ENCODE measurements at places on chromosomes 3 and 15. TPM values are rescaled to one million over a fixed set of nuclear protein-coding genes. Genes with fewer than 3 reads are reported as not detected.

Gene SNRPA1
- 132 TPM for total RNA-seq

Gene C3orf22
- not detected for total RNA-seq

GRCh38 chr3:13163848-13164382, 90.7 kb upstream of the IQSEC1 start:
- no peaks in the 10 kb centered on the region for H3K36me3 ChIP-seq
- no peak for DNase-seq
- no peak overlapping the region for H3K4me3 ChIP-seq
- no peak overlapping the region for H3K27ac ChIP-seq
- H3K4me1 ChIP-seq, result no peaks in the 10 kb centered on the region
- peaks cover 5% of the 10 kb centered on the region for H3K27me3 ChIP-seq

DNA sequence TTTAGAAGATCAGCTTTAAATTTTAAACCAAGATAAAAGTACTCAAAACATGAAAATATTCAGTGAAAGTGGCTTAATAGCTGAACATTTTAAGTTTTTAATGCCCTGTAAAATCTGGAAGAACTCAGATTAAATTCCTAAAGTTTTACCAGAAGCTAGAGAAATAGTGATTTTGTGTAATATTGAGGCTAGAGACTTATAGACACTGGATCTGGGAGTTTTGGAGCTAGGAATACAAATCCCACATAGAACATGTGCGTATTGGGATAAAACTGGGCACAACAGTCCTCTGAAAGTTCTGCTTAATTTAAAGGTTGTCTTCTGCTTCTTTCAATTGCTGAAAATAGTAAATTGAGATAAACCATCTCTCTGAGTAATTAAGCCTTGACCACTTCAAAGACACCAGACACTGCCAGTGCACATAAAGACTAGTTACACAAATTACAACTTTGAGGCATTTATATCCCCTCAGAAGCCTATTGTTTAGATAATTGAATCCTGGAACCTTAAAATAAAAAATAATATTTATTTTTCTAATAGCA, 1382.5 kb downstream of the OTOL1 start:
- no peaks in the 10 kb centered on the region for H3K4me1 ChIP-seq
- no peak overlapping the region for H3K27ac ChIP-seq
- no peaks in the 10 kb centered on the region for H3K36me3 ChIP-seq
- DNase-seq, result no peak

- no peak overlapping the region for H3K27ac ChIP-seq
- no peaks in the 10 kb centered on the region for H3K4me1 ChIP-seq
- no peak overlapping the region for H3K4me3 ChIP-seq
Measured at GRCh38 chr3:71247221-71247957, 336.1 kb downstream of the FOXP1 start.

GRCh38 chr3:175179055-175179454, 319.9 kb downstream of the NAALADL2 start:
- H3K4me1 ChIP-seq, result no peaks in the 10 kb centered on the region
- H3K36me3 ChIP-seq, result no peaks in the 10 kb centered on the region
- no peak overlapping the region for H3K4me3 ChIP-seq
- no peak for DNase-seq

DNA sequence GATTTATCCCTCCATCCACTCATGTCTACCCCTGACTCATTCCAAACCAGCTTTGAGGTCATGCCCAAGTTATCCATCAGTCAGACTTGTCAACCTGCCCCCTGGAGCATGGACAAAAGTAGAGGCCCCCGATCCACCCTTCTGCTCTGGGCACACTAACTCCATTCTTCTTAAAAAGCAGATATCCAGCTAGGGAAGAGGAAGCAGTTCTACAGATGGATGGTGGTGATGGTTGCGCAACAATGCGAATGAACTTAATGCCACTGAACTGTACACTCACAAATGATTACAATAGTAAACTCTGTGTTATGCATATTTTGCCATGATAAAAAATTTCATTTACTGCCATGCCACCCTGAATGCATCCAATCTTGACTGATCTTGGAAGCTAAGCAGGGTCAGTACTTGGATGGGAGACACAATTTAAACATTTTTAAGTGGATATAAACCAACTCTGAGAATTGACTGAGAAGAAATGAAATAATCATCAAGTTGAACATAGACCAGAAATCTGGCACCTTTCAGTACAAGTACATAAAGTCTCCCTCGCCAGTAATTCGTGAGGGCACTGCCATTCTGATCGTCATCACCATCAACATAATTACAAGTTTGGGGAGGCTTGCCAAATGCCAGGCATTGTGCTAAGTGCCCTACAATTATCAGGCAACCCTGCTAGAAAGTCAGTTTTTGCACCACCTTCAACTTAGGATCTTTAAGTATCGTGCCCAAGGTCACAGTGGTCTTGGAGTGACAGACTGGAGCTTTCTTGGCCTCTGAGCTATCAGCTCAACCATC, 124.8 kb downstream of the ATP10A start:
- peaks cover 19% of the 10 kb centered on the region for H3K4me1 ChIP-seq
- DNase-seq, result no peak
- H3K27me3 ChIP-seq, result no peaks in the 10 kb centered on the region
- peaks cover 7% of the 10 kb centered on the region for H3K36me3 ChIP-seq

- peaks cover 27% of the 10 kb centered on the region for H3K27me3 ChIP-seq
- H3K4me1 ChIP-seq, result no peaks in the 10 kb centered on the region
- no peak for DNase-seq
Measured at GRCh38 chr3:126525853-126526667, 2.1 kb downstream of the CHST13 start.

GRCh38 chr3:177992993-177993970, 543.0 kb upstream of the KCNMB2 start:
- no peak overlapping the region for H3K4me3 ChIP-seq
- DNase-seq, result no peak
- H3K36me3 ChIP-seq, result peaks cover under 1% of the 10 kb centered on the region
- H3K4me1 ChIP-seq, result no peaks in the 10 kb centered on the region

DNA sequence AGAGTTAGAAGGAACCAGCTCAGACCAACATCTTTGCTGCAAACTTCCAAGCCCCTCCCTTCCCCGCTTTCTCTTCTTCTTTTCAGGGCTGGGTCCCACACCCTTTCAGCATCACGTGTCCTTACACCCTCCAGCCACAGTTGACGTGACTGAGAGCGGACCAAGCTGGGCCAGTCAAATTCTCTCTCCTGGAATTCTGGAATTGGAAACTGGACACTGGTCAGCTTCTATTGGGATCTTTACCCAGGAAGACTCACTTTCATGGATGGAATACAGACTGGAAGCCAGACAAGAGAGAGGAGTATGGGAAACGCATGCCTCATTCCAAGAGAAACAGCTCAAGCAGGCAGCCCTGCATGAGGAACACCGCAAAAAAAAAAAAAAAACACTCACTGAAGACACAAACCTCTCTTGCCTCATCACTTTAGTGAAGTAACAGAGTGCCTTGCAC, 12.4 kb upstream of the TPM1 start:
- no peaks in the 10 kb centered on the region for H3K4me1 ChIP-seq
- no peaks in the 10 kb centered on the region for H3K36me3 ChIP-seq
- H3K27ac ChIP-seq, result no peak overlapping the region
- H3K4me3 ChIP-seq, result no peak overlapping the region

- DNase-seq, result no peak
- no peak overlapping the region for H3K27ac ChIP-seq
- H3K27me3 ChIP-seq, result peaks cover 1% of the 10 kb centered on the region
- H3K36me3 ChIP-seq, result no peaks in the 10 kb centered on the region
- H3K4me3 ChIP-seq, result no peak overlapping the region
- H3K4me1 ChIP-seq, result no peaks in the 10 kb centered on the region
Measured at GRCh38 chr3:112721231-112721630, 80.3 kb upstream of the CCDC80 start.

Measured in activated CD8-positive, alpha-beta memory T cell treated with anti-CD3 and anti-CD28 coated beads, Interleukin-2, amount 10 ng/mL, durations not matched to agents 7 days and 5 days (primary cell).